ENCODE measurements at places on chromosomes 2 and 18.

- DNase-seq = no peak
These were observed 393.9 kb upstream of the ACVR2A start for GRCh38 chr2:147450661-147451510.

DNA sequence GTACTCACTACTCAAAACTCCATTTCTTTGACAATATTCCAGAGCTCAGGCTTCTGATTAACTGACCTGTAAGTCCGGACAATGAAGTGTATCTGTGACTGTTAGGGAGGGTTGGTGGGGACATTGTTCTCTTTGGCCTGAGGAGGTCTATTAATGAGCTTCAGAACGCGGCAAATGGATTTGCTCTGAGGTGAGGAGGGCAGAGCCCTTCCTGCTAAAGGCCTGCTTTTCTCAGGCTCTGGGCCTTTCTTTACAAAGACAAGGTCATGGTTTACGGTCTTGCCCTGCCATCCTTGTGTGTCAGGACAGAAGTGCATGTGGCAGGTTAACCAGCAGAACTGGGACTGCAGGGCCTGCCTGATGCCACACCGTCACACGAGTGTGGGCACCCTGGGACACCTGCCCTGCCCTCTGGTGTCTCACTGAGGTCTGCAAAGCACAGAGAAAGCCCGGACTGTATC is 7.2 kb downstream of the ALKAL2 start:
- no peak for DNase-seq

GRCh38 chr2:4219571-4219970 is 516.2 kb downstream of the DCDC2C start:
- no peak for DNase-seq

GRCh38 chr2:241603686-241604085 is 33.3 kb downstream of the THAP4 start:
- no peak for DNase-seq

DNA sequence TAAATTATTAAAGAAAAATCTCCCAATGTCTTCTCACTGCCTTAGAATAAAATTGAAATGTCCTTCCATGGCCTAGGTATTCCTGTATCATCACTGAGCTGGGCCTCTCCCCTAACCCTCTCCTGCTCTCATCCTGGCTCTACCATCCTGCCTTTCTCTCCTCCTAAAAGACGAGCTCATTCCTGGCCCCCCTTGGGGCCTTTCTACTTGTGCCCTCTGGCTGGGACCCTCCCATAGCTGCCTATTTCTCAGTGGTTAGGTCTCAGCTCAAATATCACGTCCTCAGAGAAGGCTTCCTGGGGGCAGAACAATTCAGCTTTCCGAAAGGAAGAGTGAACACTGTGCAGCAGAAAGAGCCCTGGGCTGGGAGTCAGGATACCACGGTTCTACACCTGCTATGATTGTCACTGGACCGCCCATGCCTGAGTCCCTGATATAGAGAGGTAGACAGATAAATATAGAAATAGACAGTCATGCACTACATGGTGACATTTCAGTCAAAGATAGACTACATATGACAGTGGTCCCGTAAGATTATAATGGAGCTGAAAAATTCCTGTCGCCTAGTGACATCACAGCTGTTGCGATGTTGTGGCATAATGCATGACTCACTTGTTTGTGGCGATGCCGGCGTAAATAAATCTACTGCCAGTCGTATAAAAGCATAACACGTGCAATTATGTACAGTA is 9.4 kb downstream of the DNPEP start:
- DNase-seq = no peak

GRCh38 chr18:21960189-21960588 is 209.2 kb upstream of the GATA6 start:
- peak; percentile 47 for DNase-seq

- no peak for DNase-seq
These were observed 385.0 kb downstream of the DSEL start for GRCh38 chr18:67131498-67131897.

GRCh38 chr2:111918383-111918806 is 20.0 kb downstream of the MERTK start:
- peak; percentile 75 for DNase-seq

DNA sequence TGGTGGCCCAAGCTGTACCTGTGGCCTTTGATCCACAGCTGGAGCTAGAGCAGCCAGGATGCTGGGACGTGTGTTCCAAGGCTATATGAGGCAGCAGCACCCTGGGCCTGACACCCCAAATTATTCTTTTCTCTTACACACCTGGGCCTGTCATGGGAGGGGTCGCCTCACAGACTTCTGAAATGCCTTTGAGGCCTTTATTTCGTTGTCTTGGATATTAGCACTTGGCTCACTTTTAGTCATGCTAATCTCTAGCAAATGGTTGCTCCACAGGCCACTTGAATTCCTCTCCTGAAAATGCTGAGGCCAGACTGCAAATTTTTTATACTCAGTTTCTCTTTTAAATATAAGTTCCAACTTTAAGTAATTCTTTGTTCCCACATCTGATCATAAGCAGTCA is 22.0 kb upstream of the IL1R2 start:
- no peak for DNase-seq

DNA sequence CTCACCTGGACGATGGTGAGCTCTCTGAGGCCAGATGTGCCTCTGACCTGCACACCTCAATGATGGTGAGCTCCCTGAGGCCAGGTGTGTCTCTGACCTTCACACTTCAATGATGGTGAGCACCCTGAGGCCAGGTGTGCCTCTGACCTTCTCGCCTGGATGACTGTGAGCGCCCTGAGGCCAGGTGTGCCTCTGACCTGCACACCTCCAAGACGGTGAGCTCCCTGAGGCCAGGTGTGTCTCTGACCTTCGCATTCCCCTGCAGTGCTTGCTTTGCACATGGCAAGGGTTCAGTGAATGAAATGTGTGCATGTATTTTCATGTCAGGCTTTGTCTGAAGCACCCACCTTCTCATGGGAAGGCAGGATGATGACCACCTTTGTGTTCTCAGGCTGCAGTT is 95.5 kb downstream of the PTGR3 start:
- no peak for DNase-seq

- peak; percentile 7 for DNase-seq
These were observed 416.8 kb upstream of the SLC14A2 start for GRCh38 chr18:45198526-45198925.

DNA sequence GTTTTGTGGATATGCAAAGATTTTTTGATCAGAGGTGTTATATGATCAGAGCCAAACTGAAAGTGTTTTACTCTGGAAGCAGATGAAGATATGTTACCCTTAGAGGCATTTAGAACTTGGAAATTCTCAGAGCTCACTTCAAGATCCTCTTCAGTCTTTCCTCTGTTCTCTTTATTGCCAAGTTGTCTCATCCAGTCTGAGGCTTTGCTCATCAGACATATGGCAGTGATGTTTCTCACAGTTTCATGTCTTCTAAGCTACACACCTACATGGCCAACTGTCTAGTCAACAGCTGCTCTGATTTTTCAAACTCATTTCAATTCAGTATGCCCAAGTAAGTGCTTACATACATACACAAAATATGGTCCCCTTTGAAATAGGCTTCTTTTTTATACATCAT is 1504.3 kb upstream of the PIK3C3 start:
- no peak for DNase-seq

DNA sequence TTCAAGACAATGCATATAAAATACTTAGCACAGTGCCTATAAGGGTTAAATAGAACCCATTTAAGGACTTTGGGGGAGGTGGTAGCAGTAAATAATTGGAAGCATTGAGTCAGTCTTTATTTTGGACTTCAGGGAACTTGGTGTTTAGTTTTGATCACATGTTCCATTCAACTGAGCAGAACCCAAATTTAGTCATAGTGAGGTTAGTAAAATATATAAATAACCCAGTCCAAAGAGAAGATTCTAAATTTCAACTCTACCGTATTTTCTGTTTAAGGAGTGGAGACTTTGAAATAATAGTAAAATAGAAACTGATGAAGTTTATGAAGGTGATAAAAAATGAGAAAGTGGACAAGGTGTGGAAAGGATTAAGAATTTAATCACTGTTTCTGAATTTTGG is 19.7 kb downstream of the TWSG1 start:
- DNase-seq = peak; percentile 15

- peak; percentile 3 for DNase-seq
These were observed 49.3 kb upstream of the PROKR1 start for GRCh38 chr2:68594041-68594440.

GRCh38 chr2:236665101-236665500 is 95.5 kb downstream of the ACKR3 start:
- DNase-seq = peak; percentile 11

DNA sequence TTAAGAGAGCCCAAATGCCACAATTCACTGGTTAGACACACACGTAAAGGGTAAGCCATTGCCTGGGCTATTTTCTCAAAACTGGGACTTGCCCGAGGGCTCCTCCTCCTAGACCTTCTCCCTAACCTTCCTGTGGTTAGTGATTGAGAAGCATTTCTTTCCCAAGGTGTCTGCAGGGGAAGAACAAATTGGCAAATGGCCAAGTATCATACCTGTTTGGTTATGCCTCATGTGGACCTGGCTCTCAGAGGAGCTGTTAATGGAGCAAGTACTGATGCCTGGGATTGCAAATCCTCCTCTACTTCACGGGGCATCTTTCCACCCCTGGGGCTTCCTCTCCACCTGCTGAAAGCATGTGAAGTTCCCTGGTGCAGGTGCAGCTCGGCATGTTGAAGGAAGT is 187.5 kb upstream of the CYRIA start:
- DNase-seq = no peak

GRCh38 chr18:72376256-72376655 is 167.9 kb downstream of the CBLN2 start:
- DNase-seq = no peak

- no peak for DNase-seq
These were observed 346.7 kb downstream of the SS18 start for GRCh38 chr18:25743646-25744151.

- DNase-seq = peak; percentile 48
These were observed 1.8 kb upstream of the RFX8 start for GRCh38 chr2:101476605-101477208.

GRCh38 chr2:177588671-177589070 is 196.1 kb downstream of the AGPS start:
- DNase-seq = peak; percentile 5

DNA sequence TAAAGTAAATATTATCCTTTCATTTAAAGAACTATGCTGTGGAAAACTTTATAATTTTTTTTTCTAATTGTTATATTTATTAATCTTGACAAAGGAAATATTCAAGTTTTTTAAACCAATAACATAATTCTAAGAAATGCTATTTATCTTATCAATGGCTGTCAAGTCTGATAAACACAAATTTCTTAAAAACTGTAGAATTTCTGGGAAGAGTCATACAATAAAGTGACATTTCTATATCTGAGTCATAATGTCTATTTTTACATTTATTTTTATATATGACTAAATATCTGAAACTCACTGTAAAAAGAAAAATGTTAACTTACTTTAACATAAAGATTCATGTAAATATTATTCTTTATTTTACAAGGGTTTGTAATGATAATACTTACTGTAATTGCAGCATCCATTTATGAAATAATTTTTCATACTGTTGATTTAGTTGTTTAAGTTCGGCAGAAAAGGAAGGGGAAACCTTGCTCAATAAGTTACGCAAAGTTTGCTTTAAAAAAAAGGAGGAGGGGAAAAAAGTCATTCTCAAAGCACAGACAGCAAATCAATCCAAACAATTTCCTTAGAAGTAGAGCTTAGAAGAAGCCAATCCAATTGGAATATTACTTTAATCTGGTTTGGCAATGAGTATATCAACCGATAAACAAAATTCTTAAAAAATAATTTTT is 32.4 kb downstream of the ORC2 start:
- no peak for DNase-seq

DNA sequence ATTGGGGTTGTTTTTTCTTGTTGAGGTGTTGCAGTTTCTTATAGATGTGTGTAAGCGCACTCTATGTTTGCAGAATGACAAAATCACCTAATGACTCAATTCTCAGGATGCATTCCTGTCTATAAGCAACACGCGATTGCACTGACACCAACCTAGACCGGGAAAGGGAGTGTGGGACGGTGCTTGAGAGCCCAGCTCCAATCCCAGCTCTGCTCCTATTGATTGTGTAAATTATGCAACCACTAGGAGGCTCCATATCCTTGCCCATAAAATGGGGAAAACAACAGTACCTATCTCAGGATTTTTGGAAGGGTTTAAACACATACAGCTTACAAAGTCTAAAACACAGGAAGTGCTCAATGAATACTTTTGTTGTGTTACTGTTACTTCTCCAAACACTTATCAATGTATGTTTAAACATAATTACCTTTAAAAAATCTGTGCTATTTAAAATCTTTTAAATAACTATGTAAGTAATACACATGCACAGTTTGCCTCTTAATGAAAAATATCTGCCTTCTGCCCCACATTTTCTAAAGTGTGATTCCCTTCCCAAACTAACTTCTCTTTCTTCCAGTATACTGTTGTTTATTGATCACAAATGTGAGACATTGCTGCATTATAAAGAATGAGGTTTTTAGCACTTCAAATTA is 132.5 kb downstream of the SPHKAP start:
- peak; percentile 77 for DNase-seq

GRCh38 chr18:56770097-56770496 is 118.9 kb downstream of the WDR7 start:
- DNase-seq = no peak

DNA sequence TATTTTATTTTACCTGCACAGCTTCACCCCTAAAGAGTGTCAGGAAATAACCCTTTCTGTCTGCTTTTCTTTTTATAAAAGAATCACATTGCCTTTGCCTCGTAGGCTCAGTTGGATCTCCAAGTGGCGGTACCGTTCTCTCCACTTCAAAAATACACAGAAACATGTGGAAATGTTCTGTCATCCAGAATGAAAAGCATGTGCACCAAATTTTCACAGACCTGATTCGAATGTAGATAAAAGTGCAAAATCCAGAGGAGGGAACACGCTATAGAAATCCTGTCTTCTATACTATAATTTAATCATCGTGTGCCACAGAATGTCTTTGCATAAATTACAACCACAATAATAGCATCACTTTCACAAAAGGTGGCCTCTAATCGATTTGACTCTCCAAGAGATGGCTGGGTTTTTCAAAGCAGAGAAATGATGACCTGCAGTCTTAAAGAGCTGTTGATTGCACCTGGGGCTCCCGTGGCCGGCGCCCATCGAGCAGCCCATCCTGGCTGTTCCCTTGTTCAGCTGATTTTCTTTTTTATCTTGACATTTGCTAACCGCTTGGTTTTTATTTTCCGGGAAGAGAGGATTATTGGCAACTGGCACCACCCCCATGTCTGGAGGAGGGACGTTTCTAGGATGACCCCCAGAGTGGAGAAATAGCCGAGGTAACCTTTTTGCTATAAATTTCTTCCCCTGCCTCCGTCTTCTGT is 290.2 kb downstream of the SOX11 start:
- no peak for DNase-seq

GRCh38 chr2:207064128-207064690 is 101.5 kb downstream of the KLF7 start:
- no peak for DNase-seq

Data from GM23248 (cell line).